GF-D8 (cell line): ENCODE measurements at places on chromosomes 11 and 22.

DNA sequence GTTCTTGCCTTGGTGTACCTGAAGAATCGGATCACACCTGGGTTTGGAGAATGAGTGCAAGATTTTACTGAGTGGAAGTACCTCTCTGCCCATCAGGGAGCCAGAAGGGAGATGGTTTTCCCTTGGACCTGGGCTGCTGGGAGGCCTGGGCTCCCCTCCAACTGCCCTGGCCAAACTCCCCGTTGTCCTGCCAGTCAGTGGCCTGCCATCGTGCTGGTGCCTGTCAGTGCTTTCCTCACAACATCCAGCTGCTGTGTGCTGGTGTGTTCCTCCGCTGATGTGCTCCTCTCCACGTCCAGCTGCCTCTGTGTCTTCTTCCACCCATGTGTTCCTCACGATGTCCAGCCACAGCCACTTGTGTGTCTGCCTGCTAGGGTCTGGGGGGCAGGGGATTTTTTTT is 87.9 kb upstream of the CLPB start:
- DNase-seq, result no peak

DNA sequence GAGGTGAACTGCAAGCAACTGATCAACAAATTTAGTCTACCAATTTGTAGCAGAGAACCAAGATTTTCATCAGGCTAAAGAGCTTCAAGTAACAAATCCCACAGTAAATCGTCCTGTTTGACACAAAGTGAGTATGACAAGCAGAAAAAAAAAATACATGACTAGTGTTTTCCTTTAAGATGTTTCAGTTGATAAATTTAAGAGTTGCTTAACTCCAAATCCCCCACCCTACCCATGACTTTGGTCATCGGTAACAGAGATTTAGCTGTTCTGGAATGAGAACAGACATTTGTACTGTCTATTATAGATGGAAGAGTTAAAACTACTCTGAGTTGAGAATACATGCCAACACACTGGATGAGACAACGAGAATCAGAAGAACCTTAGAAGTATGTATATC is 165.0 kb upstream of the MTMR2 start:
- no peak for DNase-seq

DNA sequence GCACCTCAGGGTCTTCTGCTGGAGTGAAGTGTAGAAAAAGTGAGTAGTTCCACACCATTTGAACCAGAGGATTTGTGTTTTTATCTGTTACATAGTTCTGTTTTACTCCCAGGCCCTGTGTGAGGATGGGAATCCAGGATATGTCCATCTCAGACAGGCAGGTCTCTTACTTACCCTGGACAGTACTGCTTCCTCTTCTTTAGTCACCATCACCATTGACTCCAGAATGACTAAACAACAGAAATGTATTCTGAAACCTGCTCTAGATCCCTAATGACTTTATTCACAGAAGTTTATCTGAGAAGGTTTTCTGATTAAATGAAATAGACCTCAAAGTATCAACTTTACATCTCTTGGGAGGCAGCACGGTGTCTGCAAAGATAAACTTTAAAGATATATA is 33.6 kb downstream of the CYP2R1 start:
- no peak for DNase-seq

DNA sequence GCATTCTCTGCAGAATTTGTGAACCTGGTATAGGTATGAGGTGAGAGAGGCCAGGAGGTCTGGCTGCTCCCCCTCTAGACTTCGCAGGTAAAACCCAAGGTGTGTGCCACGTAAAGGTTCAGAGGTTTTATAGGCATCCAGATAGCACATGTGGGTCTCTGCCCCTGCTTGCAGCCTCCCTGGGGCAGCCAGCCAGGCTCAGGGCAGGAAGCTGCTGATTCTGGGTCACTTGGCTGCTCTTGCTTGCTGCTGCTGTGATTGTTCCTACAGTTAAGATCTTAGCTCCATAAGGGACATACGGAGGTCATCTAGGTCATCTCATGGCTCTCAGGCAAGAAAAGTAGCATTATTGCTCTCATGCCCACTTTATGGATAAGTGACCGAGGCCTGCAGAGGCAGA is 30.2 kb downstream of the ZBTB16 start:
- DNase-seq, result no peak

GRCh38 chr11:71988050-71988449 is 10.7 kb upstream of the IL18BP start:
- DNase-seq, result no peak

DNA sequence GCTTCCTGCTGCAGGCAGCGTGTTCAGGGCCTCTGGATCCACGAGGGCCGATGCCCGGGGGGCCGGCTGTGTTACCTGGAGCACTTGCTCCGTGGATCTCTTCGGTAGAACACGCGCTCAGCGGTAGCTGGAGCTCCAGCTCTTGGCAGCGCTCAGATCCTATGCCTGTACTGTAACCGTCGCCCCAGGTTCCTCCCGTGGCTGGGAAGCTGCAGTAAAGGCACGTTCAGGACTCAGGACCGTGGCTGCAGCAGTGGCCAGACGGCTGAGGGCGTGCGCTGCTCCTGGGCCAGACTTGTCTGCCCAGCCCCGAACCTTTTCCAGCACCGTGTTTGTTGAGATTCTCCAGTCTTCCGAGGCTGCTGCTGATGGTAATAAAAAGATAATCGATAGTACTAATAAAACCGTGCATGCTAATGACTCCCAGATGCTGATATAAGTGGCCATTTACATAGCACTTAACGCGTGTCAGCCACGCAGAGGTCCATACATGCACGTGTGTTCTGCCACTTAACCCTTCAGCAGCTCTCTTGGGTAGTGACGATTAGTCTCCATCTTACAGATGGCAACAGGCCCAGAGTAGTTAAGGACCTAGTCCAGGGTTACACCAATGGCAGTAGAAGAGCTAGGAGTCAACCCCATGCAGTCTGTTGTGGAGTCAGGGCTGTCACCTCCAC is 1.4 kb downstream of the MOV10L1 start:
- no peak for DNase-seq

DNA sequence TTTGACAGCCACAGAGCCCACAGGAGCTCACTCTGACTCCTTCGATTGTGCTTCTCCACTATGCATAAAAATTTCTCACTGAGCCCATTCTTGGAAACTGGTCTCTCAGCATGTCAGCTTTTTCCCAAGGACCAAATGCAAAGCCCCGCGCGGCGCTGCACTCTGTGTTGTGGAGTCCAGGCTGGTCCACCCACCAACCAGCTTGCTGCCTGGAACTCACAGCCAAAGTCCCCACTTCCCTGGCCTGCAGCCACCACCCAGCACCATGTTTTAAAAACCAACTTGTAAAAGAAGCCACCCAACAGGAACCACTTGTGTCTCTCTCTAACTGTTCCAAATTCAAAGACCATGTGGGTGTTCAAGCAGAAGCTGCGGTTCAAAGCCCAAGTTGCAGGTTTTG is 124.4 kb downstream of the SPATA19 start:
- no peak for DNase-seq

DNA sequence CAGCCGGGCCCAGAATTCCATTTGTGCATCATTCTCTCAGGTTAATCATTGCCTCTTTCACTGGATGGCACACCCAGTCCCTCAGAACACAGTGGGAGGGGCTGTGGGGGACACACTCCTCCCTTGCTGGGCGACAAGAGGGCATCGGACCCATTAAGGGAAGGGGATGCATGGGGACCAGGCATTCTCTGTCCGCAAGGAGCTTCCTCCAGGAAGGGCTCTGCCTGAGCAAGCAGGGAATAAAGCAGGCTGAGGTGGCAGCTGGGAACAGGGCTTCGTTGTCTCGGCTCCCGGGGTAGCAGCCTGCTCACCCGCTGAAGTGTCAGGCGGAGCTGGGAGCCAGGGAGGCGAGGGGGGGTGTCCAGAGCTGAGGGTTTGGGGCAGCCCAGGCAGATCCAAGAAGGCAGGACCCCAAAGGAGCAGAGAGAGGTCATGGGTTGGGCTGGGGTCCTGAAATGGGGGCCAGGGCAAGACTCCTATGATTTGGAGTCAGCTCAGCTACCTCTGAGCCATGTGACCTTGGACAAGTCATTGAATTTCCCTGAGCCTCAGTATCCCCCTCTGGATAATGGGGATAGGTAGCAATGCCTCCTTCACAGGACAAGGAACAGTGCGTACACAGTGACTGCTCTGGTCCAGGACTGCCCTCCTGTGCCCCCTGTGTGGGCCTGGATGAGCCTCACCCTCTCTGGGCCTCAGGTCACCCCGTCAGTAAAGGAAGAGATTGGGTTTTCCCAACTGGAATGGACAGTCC is 1.4 kb downstream of the GAL3ST1 start:
- no peak for DNase-seq

GRCh38 chr11:96082936-96083335 is 159.0 kb upstream of the MTMR2 start:
- DNase-seq, result no peak

DNA sequence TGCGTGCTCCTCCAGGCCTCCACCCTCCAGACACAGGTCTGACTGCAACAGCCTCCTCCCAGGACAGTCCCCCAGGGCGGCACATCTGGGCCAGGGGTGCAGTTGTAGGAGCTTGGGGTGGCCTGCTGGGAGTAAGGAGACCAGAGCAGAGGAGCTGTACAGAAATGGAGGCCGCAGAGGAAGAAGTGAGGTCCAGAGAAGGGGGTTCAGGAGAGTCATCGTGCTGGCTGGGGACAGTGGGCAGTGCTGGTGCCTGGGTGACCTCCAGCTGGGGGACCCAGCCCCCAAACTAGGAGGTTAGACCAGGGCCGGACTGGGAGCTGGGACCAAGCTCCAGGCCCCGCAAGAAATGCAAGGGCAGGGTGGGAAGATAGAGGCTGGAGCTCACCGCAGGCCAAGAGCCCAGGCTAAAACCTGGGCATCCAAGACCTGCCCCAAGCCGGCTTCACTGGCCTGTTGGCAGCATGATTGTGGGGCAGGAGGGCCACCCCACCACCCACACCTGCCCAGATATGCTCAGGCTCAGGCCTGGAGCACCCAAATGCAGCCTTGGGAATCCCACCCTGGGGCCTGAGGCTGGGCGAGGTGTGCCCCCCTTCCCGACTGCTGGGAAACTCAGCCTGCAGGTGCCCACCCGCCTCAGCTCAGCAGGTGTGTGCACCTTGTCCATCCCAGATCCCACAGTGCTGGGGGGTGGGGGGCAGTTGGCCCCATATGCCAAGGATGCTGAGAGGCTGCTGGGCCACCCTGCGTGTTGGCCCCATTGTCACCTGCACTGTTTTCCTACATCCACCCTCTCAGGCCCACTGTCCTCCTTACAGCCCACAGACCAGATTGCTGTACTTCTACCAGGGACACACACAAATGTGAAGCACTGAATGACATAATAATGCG is 96.9 kb downstream of the MORC2 start:
- DNase-seq, result no peak

DNA sequence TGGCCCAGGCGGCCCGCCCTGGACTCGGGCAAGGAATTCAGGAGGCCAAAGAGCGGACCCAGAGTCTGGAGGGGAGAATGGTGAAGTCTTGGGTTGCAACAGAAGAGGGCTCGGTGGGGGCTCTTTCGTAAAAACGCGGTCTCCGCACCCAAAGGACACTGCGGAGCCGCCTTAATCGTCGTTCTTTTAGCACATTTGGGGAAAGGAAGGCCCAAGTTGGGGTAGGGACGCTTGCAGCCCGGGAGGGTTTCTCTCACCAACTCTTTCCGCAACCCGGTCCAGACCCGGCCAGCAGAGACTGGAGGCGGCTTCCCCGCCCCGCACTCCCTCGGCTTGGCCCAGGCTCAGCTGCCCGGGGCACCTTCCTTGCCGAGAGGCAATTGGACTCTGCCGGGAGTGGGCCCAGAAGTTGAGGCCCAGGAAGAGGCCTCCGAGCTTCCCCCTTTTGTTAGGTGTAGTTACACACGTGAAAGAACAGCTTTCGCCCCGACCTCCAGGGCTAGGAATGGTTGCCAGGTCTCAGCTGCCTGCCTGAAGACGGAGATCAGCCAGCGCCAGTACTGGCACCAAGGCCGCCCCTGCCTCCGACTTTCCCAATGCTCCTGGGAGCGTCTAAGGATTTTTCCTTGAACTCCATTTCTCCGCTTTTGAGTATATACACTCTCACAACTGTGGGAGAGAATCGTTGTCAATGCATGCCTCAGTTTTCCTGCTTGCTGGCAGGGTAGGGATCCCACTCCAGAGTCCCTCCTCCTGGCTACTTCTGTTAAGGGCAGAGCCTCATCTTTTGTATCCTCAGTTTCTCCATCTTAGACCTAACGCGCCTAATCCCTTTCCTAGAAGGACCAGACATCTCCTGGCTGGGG is 3.7 kb downstream of the ALX4 start:
- no peak for DNase-seq

GRCh38 chr11:71463331-71464211 is 10.6 kb downstream of the NADSYN1 start:
- no peak for DNase-seq

- DNase-seq, result no peak
These were observed 177.1 kb upstream of the RAG2 start for GRCh38 chr11:36775130-36775529.

- DNase-seq, result no peak
These were observed 28.4 kb upstream of the SLN start for GRCh38 chr11:107740271-107740670.

GRCh38 chr22:31150615-31151014 is 9.4 kb upstream of the RNF185 start:
- no peak for DNase-seq

GRCh38 chr11:111785886-111786412 is 19.8 kb upstream of the PPP2R1B start:
- DNase-seq, result no peak

DNA sequence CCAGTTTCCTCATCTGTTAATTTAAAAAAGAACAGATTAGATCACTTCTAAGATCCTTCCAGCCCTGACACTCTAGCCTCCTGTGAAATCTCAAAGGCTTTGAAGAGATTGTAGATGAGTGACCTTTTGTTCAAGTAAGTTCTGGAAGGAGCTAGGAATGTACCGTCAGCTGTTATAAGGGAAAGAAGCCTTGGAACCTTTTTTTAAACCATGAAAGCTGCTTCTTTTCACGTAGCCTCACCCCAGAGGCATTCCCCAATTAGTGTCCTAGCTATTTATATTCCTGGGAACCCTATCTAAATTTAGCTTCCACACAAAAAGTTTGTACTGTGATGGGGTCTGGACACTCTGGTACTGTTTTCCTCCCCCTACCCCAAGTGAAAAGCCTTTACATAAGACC is 35.8 kb upstream of the SLN start:
- no peak for DNase-seq

- peak; percentile 14 for DNase-seq
These were observed 6.8 kb upstream of the CDKN1C start for GRCh38 chr11:2892215-2892966.

DNA sequence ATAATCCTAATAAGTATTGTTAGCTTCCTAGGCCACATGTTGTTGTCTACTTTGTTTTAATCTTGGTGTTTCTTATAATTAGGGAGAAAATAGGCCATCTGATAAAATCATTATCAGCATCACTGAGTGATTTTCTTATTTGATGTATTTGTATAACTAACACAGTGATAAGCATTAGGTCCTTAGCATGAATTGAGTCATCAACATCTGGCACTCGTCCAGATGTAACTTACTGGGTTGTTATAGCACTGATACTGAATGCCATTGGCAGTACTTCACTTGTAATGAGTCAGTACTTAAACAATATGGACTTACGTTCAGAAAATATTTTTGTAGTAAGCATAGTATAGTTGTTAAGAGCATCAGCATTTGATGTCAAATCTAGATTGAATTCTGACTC is 16.2 kb downstream of the API5 start:
- no peak for DNase-seq

GRCh38 chr11:75249704-75250103 is 9.1 kb downstream of the TPBGL start:
- no peak for DNase-seq
